ENCODE measurements at places on chromosomes 2 and 18. TPM values are rescaled to one million over a fixed set of nuclear protein-coding genes. Genes with fewer than 3 reads are reported as not detected.

The CBLN2 gene
- total RNA-seq, result not detected

The C2orf80 gene
- not detected for total RNA-seq

The LCT gene
- not detected for total RNA-seq

The OSBPL6 gene
- 2.7 TPM for total RNA-seq

The CRYBA2 gene
- not detected for total RNA-seq

The ABCG8 gene
- not detected for total RNA-seq

The ADCYAP1 gene
- total RNA-seq, result 2.2 TPM

The OTOF gene
- 0.49 TPM for total RNA-seq

The ZC3H8 gene
- 15.7 TPM for total RNA-seq

The MALT1 gene
- total RNA-seq, result 35.8 TPM

The SNRPD1 gene
- 4.4 TPM for total RNA-seq

The HTR2B gene
- total RNA-seq, result 0.49 TPM

The CKAP2L gene
- 1.2 TPM for total RNA-seq

- no peak for DNase-seq
- no peak overlapping the region for H3K27ac ChIP-seq
- no peaks in the 10 kb centered on the region for H3K4me1 ChIP-seq
- no peaks in the 10 kb centered on the region for H3K36me3 ChIP-seq
- no peak overlapping the region for H3K4me3 ChIP-seq
- no peaks in the 10 kb centered on the region for H3K27me3 ChIP-seq
Measured at GRCh38 chr2:165425556-165425955, 43.9 kb upstream of the CSRNP3 start.

GRCh38 chr2:161964160-161964559 is 109.9 kb downstream of the DPP4 start:
- H3K27ac ChIP-seq, result no peak overlapping the region
- no peaks in the 10 kb centered on the region for H3K27me3 ChIP-seq
- no peaks in the 10 kb centered on the region for H3K36me3 ChIP-seq
- DNase-seq, result no peak
- H3K4me1 ChIP-seq, result no peaks in the 10 kb centered on the region
- no peak overlapping the region for H3K4me3 ChIP-seq

DNA sequence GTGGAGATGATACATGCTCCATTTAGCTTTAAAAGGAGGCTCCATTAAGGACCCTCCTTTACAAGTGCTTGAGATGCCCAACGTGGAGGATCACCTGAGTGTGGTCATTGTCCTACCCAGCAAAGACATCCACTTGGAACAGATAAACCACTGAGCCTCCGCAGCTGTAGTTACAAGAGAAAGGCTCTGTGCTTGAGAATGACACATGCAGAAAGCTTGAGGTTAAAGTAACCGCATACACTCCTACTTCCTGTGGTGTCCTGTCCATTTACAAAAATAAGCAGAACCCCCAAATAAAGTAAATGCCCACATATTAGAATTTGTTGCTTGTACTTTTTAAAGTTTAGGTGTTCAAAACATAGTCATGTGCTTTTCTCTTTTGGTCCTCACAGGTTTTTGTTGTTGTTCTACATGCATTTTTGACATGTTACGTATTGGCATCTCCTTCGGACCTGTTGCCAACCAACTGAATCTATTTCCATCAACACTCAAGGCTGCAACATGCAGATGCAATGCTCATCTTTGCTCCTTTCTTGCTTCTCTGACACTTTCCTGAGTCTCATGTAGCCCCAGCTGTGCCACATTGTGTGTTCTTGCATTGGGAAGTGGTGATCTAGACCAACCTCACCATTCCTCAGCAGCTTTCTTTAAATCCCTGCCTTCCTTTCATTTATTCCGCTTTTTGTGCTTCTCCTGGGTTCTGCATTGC is 56.0 kb downstream of the SERPINB7 start:
- no peak for DNase-seq
- H3K27ac ChIP-seq, result no peak overlapping the region
- H3K27me3 ChIP-seq, result no peaks in the 10 kb centered on the region

GRCh38 chr2:197425550-197425949 is 9.3 kb downstream of the SF3B1 start:
- H3K27me3 ChIP-seq, result no peaks in the 10 kb centered on the region
- H3K4me1 ChIP-seq, result peaks cover 76% of the 10 kb centered on the region
- H3K4me3 ChIP-seq, result no peak overlapping the region
- H3K27ac ChIP-seq, result no peak overlapping the region
- no peaks in the 10 kb centered on the region for H3K36me3 ChIP-seq
- no peak for DNase-seq

GRCh38 chr2:43222475-43223309 is 3.7 kb downstream of the ZFP36L2 start:
- peaks cover 42% of the 10 kb centered on the region for H3K4me1 ChIP-seq
- H3K27me3 ChIP-seq, result no peaks in the 10 kb centered on the region
- no peak for DNase-seq

GRCh38 chr2:136125236-136125635 is 7.3 kb upstream of the CXCR4 start:
- no peaks in the 10 kb centered on the region for H3K36me3 ChIP-seq
- no peaks in the 10 kb centered on the region for H3K27me3 ChIP-seq

GRCh38 chr18:2948038-2948437 is 64.9 kb downstream of the LPIN2 start:
- no peak overlapping the region for H3K4me3 ChIP-seq
- no peaks in the 10 kb centered on the region for H3K36me3 ChIP-seq
- no peaks in the 10 kb centered on the region for H3K27me3 ChIP-seq
- no peaks in the 10 kb centered on the region for H3K4me1 ChIP-seq

DNA sequence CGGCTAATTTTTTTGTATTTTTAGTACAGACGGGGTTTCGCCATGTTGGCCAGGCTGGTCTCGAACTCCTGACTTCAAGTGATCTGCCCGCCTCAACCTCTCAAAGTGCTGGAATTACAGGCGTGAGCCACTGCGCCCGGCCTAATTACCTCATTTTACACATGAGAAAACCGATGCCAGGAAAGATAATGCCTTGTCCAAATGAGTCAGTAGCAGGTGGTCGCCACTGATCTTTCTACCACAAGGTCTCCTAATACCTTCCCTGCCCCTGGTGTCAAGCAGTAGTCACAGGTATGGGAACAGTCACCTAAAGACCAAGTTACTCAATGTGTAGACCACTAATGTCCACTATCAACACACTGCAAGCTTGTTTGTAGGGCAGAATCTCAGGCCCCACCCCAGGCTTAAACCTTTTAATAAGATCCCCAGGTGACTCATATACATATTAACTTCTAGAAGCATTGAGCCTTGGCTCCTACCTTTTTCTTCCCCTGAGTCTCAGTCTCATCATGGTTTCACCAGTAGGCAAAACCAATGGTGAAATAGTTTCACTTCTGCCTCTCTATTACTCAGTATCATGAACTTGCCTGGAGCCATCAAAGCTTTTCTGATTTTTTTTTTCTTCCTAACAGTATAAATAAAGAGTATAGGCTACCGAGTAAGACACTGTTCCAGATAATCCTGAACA is 6.9 kb upstream of the EPB41L5 start:
- no peak overlapping the region for H3K27ac ChIP-seq
- H3K36me3 ChIP-seq, result no peaks in the 10 kb centered on the region
- no peaks in the 10 kb centered on the region for H3K27me3 ChIP-seq
- DNase-seq, result no peak
- H3K4me1 ChIP-seq, result no peaks in the 10 kb centered on the region

- H3K4me3 ChIP-seq, result no peak overlapping the region
- no peak overlapping the region for H3K27ac ChIP-seq
- H3K4me1 ChIP-seq, result no peaks in the 10 kb centered on the region
- H3K27me3 ChIP-seq, result no peaks in the 10 kb centered on the region
- DNase-seq, result no peak
Measured at GRCh38 chr2:132542953-132543569, 126.5 kb downstream of the GPR39 start.

DNA sequence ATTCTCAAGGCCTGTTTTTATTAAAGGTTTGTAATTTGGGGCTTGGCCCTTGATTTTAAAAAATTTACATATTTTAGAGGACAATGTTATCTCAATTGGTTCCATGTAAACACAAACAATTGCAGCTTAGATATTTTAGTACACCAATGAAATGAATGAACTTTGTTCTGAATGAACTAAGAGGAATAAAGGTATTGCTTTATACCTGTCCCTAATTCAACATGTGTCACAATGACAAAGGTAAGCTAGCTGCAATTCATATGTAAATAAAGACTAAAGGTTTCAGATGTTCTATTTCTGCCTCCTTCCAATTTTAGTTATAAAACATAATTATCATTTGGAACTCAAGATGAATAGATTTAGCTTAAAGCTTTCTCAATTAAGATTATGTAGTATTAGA is 11.4 kb downstream of the HOXD1 start:
- no peaks in the 10 kb centered on the region for H3K4me1 ChIP-seq
- no peak overlapping the region for H3K27ac ChIP-seq
- no peak overlapping the region for H3K4me3 ChIP-seq
- no peaks in the 10 kb centered on the region for H3K27me3 ChIP-seq
- H3K36me3 ChIP-seq, result no peaks in the 10 kb centered on the region

GRCh38 chr18:3623769-3624545 is 174.0 kb downstream of the TGIF1 start:
- H3K4me1 ChIP-seq, result peaks cover 36% of the 10 kb centered on the region
- DNase-seq, result no peak
- H3K36me3 ChIP-seq, result no peaks in the 10 kb centered on the region
- no peak overlapping the region for H3K4me3 ChIP-seq

DNA sequence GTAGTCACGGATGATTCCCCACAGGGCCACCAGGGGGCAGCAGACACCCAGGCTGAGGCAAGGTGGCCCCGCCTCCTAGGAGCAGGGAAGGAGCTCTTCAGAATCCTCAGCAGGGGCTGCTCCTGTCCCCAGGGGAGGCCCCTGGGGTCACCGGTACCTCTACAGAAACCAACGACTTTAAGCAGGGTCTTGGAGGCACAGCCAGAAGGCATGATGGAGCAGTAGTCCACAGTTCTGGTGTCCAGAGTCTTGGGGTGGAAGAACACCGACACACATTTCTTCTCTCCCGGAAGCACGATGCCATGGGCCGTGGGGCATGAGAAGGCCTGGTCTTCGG is 11.5 kb downstream of the CFAP65 start:
- no peaks in the 10 kb centered on the region for H3K36me3 ChIP-seq
- no peaks in the 10 kb centered on the region for H3K4me1 ChIP-seq
- H3K27me3 ChIP-seq, result peaks cover 8% of the 10 kb centered on the region
- no peak for DNase-seq
- H3K27ac ChIP-seq, result no peak overlapping the region

- H3K36me3 ChIP-seq, result no peaks in the 10 kb centered on the region
- no peak for DNase-seq
- no peak overlapping the region for H3K27ac ChIP-seq
- no peaks in the 10 kb centered on the region for H3K27me3 ChIP-seq
- H3K4me1 ChIP-seq, result peaks cover 10% of the 10 kb centered on the region
Measured at GRCh38 chr2:101089419-101089818, 61.8 kb downstream of the TBC1D8 start.

DNA sequence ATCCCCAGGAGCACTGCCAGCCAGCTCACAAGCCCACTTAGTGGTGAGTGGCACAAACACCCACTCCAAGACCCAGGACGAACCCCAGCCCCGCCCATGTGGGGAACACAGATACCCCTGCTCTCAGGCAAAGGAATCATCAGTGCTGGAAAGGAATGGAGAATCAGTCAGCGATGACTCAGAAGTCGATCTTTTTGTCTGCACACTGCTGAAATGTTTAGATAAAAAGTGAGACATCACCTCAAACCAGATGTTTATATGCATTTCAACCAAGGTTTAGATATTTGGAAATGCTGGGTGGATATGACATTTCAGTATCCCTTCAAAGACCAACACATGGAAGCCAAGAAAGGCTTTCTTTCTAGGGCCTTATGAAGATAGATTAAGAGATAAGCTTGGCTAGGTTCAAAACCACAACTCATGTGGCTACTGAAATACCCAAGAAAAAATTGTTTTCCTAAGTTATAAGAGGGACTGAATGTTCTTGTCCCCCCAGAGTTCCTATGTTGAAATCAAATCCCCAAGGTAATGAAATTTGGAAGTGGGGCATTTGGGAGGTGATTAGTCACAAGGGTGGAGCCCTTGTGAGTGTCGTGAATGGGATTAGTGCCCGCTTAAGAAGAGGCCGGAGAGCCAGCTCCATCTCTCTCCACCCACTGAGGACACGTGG is 43.7 kb downstream of the POU3F3 start:
- no peaks in the 10 kb centered on the region for H3K4me1 ChIP-seq
- no peaks in the 10 kb centered on the region for H3K36me3 ChIP-seq

DNA sequence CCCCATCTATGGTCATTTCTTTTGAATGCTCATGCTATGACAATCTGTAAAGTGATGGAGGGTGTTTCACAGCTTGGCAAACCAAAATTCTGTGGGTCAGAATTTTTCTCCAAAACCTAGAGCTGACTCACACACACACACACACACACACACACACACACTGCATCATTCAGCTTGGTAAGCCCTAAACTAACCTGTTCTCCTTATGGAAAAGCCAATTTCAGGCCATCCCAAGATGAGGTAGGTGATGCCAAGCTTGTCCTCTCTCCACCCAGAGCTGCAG is 45.0 kb upstream of the NRP2 start:
- no peaks in the 10 kb centered on the region for H3K36me3 ChIP-seq
- no peaks in the 10 kb centered on the region for H3K4me1 ChIP-seq
- H3K27me3 ChIP-seq, result no peaks in the 10 kb centered on the region
- H3K4me3 ChIP-seq, result no peak overlapping the region

- DNase-seq, result no peak
- no peak overlapping the region for H3K27ac ChIP-seq
- no peak overlapping the region for H3K4me3 ChIP-seq
- H3K36me3 ChIP-seq, result no peaks in the 10 kb centered on the region
- H3K27me3 ChIP-seq, result no peaks in the 10 kb centered on the region
Measured at GRCh38 chr2:221994926-221995325, 303.9 kb downstream of the PAX3 start.

GRCh38 chr2:142980246-142981068 is 103.0 kb downstream of the KYNU start:
- no peak overlapping the region for H3K27ac ChIP-seq
- DNase-seq, result no peak
- H3K4me1 ChIP-seq, result no peaks in the 10 kb centered on the region
- H3K36me3 ChIP-seq, result no peaks in the 10 kb centered on the region
- H3K27me3 ChIP-seq, result no peaks in the 10 kb centered on the region
- H3K4me3 ChIP-seq, result no peak overlapping the region

GRCh38 chr2:118091140-118091478 is 2.8 kb downstream of the INSIG2 start:
- H3K4me1 ChIP-seq, result peaks cover 13% of the 10 kb centered on the region
- H3K27me3 ChIP-seq, result no peaks in the 10 kb centered on the region
- H3K27ac ChIP-seq, result no peak overlapping the region
- no peaks in the 10 kb centered on the region for H3K36me3 ChIP-seq
- no peak overlapping the region for H3K4me3 ChIP-seq

DNA sequence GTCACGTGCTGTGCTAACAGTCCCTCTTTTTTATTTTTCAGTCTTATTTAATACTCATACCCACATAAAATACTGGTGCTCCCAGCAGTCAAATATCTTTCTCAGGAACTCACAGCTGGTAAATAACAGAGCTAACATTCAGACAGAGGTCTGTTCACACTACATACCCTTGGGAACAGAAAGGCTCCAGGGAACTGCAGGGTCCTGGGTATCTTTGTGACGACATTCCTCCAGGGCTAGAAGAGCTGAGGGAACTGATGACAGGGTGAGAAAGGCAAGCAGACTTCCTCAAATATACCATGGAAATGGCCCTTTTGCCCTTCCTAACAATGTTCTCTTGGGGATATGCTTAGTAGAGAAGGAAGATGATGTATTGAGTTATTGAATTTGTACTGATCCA is 19.3 kb downstream of the PDE6D start:
- no peak for DNase-seq
- H3K36me3 ChIP-seq, result no peaks in the 10 kb centered on the region
- no peak overlapping the region for H3K4me3 ChIP-seq
- H3K4me1 ChIP-seq, result no peaks in the 10 kb centered on the region

- H3K4me3 ChIP-seq, result no peak overlapping the region
- H3K36me3 ChIP-seq, result no peaks in the 10 kb centered on the region
- no peak overlapping the region for H3K27ac ChIP-seq
- H3K4me1 ChIP-seq, result peaks cover 8% of the 10 kb centered on the region
Measured at GRCh38 chr2:230927711-230928341, 2.8 kb upstream of the GPR55 start.
